ENCODE measurements at places on chromosomes 7 and 10.

GRCh38 chr10:4151466-4151865 is 366.5 kb upstream of the KLF6 start:
- no peak for DNase-seq

- peak; percentile 65 for DNase-seq
These were observed 6.8 kb upstream of the GATA3 start for GRCh38 chr10:8047452-8048280.

GRCh38 chr7:151769188-151769821 is 107.6 kb downstream of the PRKAG2 start:
- DNase-seq, result no peak

DNA sequence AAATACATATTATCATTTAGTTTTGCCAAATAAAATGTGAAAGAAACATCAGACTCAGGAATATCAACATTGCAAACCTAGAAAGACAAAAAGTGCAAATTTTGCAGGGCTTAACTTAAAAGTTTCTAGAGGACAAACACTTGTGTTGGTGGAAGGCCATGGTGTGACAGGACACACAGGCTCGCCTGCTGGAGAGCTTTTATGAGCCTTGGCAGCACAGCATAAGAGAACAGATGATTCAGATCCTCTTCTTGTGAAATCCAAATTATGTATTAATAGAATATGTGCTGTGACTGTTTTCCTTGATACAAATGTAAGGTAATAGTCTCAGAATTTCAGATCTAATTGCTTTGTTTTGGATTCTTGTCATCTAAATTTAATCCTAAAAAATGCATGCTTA is 72.9 kb upstream of the ABCB5 start:
- no peak for DNase-seq

DNA sequence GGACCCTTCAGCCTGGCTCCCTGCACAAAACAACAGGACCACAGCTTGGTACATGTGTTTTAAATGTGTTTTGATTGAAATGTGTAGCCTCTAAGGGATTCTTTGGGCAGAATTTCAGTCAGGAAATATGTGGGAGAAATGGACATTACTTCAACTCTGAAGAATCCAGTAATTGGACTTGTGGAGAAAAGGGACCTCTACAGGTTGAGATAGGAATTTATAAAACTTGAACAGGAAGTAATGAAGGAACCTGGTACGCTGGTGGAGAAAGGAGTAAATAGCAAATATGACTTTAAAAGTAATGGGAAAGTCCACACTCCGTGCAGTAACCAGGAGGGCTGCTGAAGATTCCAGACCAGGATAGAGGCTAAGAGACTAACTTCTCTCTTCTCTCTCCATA is 220.5 kb downstream of the LHFPL3 start:
- peak; percentile 11 for DNase-seq

DNA sequence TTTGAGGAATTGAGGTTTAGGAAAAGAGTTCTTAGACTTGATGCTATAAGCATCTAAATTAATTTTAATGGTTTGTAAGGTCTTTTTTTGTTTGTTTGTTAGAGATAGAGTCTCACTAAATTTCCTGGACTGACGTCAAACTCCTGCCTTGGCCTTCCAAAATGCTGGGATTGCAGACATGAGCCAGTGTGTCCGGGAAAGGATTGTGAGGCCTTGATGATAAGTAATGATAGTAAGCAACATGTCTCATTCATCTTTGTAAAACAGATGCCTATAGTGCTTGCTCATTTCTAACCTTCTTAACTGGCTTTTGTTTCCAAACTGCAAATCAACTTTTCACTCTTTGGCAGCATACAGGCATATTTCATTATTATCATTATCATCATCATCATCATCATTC is 176.0 kb upstream of the KCND2 start:
- DNase-seq, result no peak

DNA sequence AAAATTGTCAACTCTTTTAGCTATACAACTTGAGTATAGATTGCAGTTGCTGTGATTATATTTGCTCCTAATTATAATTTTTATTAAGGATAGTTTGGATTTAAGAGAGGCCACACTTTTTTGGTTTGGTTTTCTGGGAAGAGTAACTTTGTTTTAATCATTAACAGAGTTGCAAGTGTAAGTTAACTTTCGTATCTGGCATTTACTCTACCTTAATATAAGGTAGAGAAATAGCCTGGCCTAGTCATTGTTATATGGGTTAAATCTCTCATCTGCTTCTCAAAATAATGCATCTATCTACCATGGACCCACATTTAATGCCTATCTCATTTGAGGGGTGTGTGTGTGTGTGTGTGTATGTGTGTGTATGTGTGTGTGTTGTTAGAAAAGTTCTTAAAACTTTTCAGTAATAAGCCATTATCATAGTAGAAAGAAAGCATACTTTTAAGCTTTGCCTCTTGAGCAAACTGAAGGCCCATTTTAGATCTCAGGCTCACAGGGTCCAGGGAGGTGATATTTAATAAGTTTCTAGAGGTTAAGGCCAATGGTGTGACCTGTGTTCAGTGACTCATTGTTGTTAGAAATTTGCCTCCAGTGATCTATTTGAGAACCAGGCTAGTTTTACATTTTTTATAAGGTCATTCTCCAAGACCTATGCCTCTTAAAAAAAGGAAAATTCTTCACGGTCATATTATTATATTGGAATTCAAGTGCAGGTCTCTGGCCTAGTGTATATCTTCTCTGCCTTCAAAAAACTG is 10.9 kb upstream of the TEX47 start:
- no peak for DNase-seq

GRCh38 chr7:26198133-26198780 is 2.3 kb downstream of the HNRNPA2B1 start:
- peak; percentile 84 for DNase-seq

DNA sequence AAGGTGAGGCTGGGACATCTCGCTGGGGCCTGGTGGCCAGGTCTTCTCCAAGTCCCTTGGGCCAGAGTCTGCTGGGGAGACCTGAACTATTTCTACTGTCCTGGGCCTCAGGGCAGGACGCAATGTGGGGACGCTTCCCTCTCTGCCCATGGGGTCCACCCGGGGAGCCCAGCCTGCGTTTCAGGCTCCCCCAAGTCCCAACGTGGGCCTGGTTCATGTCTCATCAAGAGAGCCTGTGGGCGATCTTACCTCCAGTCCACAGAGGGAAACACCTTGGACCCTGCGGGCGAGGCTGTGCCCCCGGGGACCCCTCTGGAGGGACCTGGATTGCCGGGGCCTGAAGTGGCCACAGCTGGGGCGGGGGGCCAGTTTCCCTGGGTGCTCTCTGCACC is 91.7 kb downstream of the DNAJB6 start:
- DNase-seq, result no peak

DNA sequence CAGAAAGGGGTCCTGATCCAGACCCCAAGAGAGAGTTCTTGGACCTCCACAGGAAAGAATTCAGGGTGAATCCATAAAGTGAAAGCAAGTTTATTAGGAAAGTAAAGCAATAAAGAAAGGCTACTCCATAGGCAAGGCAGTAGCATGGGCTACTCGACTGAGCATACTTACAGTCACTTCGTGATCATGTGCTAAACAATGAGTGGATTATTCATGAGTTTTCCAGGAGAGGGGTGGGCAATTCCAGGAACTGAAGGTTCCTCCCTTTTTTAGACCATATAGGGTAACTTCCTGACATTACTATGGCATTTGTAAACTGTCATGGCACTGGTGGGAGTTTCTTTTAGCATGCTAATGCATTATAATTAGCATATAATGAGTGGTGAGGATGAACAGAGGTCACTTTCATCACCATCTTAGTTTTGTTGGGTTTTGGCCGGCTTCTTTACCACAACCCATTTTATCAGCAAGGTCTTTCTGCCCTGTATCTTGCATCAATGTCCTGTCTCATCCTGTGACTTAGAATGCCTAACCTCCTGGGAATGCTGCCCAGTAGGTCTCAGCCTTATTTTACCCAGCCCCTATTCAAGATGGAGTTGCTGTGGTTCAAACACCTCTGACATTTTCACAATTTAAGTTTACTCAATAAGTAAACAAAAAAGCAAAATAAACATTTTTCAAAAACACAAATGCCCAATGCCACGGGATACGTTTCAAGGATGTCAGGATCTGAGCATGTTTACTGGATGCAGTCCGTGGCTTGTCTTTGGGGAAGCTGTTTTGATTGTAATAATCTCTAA is 37.0 kb downstream of the ALOX5 start:
- no peak for DNase-seq

DNA sequence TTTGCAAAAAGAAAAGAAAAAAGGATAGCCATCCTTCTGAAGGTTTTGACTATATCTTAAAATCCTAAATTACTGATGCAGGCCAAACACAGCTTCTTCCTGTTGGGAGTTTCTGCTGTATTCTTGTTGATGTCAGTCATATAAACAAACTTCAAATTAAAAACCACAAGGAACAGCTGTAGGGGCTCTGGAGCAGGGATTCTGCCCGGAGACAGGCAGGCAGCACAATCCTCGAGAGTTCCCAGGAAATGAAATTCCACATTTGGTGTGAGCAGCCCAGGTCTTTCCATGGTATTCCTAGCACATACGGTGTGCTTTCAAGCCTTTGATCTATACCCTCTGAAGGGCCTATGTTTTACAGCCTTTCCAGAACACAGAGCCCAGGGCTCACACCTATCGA is 43.2 kb downstream of the INSYN2A start:
- DNase-seq, result no peak

- DNase-seq, result no peak
These were observed 17.1 kb downstream of the VWA2 start for GRCh38 chr10:114256008-114256765.

- peak; percentile 66 for DNase-seq
These were observed 120.8 kb downstream of the DNAJB6 start for GRCh38 chr7:157457355-157458253.

- no peak for DNase-seq
These were observed 56.5 kb downstream of the DOCK4 start for GRCh38 chr7:112149734-112150133.

DNA sequence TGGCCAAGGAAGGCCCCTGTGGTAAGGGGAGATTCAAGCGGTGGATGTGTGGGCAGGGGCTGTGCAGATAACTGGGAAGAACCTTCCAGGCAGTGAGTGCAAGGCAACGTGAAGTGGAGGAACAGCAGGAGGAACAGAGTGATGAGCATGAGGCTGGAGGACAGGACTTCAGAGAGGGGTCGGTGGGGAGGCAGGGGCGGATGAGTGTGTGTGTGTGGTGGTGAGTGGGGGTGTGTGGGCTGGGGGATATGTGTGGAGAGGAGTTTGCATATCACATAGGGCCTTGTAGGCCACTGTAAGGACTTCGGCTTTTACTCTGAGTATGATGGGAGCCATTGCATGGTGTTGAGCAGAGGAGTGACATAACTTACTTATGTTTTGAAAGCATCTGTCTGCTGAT is 73.8 kb downstream of the SYPL1 start:
- no peak for DNase-seq

GRCh38 chr10:49679480-49679893 is at the start of gene C10orf53:
TSS of gene C10orf53 (plus strand) at chr10:49679651. CDS start at chr10:49679698, 47 bp downstream.
- peak; percentile 89 for DNase-seq

- peak; percentile 88 for DNase-seq
These were observed 31.6 kb upstream of the FOXK1 start for GRCh38 chr7:4650433-4651047.

- no peak for DNase-seq
These were observed 47.7 kb upstream of the GTF2IRD1 start for GRCh38 chr7:74405899-74406512.

- no peak for DNase-seq
These were observed 12.5 kb downstream of the GPER1 start for GRCh38 chr7:1100386-1100785.

DNA sequence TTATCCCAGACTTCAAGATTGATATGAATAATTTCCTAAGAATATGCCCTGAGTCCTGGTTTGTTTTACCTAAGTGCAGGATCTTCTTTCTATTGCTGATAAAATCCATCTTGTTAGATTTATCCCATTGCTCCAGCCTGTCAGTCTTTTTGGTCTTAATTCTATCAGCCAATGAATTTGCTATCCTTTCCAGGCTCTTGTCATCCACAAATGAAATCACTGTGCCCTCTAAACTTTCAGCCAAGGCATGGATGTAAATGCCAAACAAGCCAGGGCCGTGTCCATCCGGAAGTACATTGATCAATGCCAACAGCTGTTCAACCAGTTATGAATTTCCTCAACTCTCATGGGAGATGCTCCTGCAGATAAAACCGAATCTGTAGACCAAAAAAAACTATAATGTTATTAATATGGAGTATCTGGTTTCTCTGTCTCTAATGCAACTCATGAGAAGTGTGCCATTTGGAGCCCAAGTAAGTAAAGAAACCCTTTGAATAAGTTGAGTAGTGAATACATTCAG is 40.0 kb downstream of the NPY start:
- DNase-seq, result no peak

GRCh38 chr10:30000802-30001571 is 58.4 kb downstream of the JCAD start:
- no peak for DNase-seq

DNA sequence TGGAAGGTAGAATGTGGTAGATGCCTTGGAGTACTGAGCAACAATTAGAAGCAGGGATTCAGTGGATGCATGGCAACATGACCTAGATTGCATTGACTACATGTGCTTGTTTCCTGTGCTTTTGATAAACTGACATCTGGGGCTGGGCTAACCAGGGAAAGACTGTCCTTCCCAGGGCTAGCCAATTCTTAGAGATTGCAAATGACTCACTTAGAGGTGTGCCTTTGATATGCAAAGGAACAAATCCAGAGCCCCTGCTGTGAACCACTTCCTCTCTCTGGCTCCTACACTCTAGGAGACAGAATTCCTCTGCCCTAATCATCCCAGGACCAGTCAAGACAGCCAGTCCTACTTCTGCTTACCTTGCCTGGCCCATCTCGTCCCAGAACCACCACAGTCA is 651.5 kb downstream of the LRMDA start:
- DNase-seq, result no peak

GRCh38 chr10:73920089-73920488 is 9.2 kb downstream of the PLAU start:
- DNase-seq, result peak; percentile 33

GRCh38 chr7:1558841-1559625 is 3.0 kb upstream of the TMEM184A start:
- DNase-seq, result peak; percentile 29

DNA sequence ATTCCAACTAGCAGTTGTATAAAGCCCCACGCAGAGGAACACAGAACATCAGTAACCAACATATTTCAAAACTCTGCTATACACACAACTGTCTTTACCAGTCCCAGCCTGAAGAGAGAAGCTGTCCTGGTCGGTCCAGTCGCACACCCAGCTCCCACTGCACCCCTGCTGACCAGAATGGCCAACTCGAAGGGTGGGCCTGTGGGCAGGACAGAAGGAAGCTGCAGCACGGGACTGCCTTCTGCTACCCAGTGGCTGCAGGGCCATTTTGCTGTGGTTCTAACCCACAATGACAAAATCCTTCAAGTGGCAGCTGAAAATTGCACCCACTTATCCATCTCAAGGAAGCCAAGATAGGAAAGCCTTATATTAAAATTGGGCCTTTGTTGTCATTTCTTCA is 48.2 kb downstream of the GSDME start:
- no peak for DNase-seq

- peak; percentile 69 for DNase-seq
These were observed at the start of gene URGCP for GRCh38 chr7:43906331-43907010. TSS of gene URGCP (minus strand) at chr7:43906596. CDS start at chr7:43906575, 21 bp downstream.

GRCh38 chr7:11434366-11434765 is 397.6 kb downstream of the THSD7A start:
- DNase-seq, result no peak

DNA sequence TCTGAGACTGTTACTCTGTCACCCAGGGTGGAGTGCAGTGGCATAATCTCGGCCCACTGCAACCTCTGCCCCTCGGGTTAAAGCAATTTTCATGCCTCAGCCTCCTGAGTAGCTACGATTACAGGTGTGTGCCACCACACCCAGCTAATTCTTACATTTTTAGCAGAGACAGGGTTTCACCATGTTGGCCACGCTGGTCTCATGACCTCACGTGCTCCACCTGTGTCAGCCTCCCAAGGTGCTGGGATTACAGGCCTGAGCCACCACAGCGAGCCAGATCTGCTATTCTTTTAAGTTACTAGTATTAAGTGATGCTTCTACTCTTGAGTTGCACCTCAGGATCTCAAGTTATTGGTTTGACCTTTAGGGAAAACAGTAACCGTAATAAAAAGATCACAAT is 23.0 kb upstream of the KMT2E start:
- DNase-seq, result no peak

Measured in eye (tissue), 1 donor.